Occipital lobe (tissue), 3 donors: ENCODE measurements at places on chromosomes 13 and 19. TPM values are rescaled to one million over a fixed set of nuclear protein-coding genes. Genes with fewer than 3 reads are reported as not detected.

The AMH gene
- total RNA-seq: not detected

The AKAP8 gene
- total RNA-seq: 11.7 TPM

The SIGLEC14 gene
- total RNA-seq: 0.16 TPM

The PDS5B gene
- 166 TPM for total RNA-seq

DNA sequence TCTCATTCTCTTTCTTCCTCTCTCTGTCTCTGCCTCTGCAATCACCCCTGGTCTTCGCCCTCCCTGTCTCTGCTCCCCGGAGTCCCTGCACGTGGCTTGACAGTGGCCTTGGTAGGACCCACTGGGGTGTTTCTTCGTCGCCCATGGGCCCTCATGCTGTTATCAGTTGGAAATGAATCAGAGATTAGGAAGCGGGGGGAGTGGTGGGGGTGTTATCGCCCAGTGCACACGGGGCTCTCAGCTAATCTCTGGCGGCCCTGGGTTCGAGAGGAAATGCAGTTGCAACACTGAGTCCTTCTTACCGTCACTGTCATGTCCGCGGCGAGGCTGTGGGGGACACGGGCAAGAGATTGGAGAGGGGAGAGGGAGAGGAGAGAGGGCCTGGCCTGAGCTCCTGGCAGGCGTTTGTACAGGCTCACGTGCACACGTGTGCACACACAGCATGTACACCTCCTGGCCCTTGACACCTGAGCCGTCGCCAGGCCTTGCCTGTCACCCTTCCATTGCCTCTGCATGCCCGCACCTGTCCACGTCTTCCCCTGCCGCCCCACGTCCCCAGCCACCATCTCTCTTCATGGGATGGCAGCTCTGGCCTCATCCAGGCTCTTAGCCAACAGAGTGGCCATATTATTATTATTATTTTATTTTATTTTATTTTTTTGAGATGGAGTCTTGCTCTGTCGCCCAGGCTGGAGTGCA lies 37.8 kb upstream of the SLC7A10 start:
- DNase-seq: no peak

DNA sequence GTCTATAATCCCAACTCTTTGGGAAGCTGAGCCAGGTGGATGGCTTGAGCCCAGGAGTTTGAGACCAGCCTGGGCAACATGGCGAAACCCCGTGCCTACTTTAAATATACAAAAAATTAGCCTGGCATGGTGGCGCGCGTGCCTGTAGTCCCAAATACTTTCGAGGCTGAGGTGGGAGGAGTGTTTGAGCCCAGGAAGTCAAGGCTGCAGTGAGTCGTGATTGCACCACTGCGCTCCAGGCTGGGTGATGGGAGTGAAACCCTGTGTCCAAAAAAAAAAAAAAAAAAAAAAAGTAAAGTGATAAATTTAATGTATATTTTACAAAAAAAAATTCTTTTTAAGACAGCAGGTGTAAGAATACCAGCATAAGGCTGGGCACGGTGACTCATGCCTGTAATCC lies 17.6 kb downstream of the TMEM38A start:
- DNase-seq: no peak

GRCh38 chr13:33401238-33401637 lies 115.7 kb upstream of the STARD13 start:
- no peak for DNase-seq

GRCh38 chr13:62093984-62094780 lies 678.5 kb upstream of the PCDH20 start:
- no peak for DNase-seq
